LHCN-M2 (cell line): ENCODE measurements at places on chromosomes 12 and 14. TPM values are rescaled to one million over a fixed set of nuclear protein-coding genes. Genes with fewer than 3 reads are reported as not detected.

GRCh38 chr14:80602946-80603345, 338.6 kb downstream of the CEP128 start:
- DNase-seq: no peak

DNA sequence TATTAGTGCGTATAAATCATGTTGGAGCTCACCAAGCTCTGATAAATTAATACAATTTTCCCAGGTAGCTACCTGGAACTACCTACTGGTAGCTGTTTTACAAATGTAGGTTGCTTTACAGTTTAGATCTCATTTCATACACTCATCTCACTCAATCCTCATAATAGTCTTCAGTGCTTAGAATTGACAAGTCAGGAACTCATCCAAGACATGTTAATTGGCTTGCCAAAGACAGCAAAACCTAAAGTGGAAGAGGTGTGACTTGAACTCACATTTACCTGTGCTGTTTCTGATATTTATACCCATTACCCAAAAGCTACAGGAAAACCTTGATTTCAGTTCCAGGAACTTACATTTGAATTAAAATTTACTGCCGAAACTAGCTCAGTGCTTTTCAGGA, 296.7 kb downstream of the DIO2 start:
- DNase-seq: no peak

GRCh38 chr14:23605931-23606585, 27.5 kb upstream of the JPH4 start:
- DNase-seq: peak; percentile 33

The ADAM20 gene
- total RNA-seq: 0.19 and 0.34 TPM in 2 replicates

The RPL10L gene
- total RNA-seq: not detected in 2 replicates

GRCh38 chr14:55964821-55965220, 153.4 kb upstream of the PELI2 start:
- DNase-seq: no peak

GRCh38 chr12:29888777-29889176, 105.0 kb upstream of the TMTC1 start:
- no peak for DNase-seq

DNA sequence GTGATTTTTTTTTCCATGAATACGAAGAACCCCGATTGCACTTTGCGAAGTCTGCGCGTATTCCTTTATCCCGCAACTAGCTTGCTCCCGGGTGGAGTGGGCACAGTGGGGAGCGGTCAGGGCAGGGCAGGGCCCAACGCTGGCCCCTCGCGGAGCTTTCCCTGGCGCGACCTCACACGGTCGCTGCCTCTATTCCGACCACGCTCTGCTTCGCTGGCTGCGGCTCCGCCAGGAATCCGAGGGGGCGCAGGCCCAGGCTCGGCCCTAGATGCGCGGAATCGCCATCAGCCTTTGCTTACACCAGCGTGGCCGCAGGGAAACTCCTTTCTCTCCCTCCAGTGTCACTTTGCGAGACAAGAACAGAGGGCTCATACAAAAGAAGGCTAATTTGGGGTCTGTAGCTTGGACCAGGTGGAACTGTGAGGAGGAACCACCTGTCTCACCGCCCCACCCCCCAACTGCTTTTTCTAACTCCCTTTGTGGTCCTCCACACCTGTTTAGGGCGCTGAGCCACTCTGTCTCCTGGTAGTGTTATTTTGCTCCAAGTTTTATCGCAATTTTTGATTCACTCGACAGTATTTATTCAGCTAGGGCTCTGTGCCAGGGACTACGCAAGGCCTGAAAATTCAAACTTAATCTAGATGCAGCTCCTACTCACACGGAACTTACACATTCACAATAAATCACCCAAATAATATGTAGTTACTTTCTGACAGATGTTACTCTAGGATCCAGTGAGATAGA, 3.1 kb upstream of the NKX2-1 start:
- no peak for DNase-seq

- peak; percentile 54 for DNase-seq
Observed at GRCh38 chr12:24820872-24821271, 128.0 kb downstream of the BCAT1 start.
